ENCODE measurements at places on chromosomes 1 and 21. TPM values are rescaled to one million over a fixed set of nuclear protein-coding genes. Genes with fewer than 3 reads are reported as not detected.

Gene SPATA21
- not detected for total RNA-seq

Gene REN
- not detected for total RNA-seq

Gene OR2AK2
- not detected for total RNA-seq

Gene GNG12
- 184 TPM for total RNA-seq

Gene LMX1A
- not detected for total RNA-seq

Gene CEP350
- total RNA-seq = 58.6 TPM

Gene CRNN
- total RNA-seq = not detected

Gene YBX1
- total RNA-seq = 566 TPM

Gene RIMS3
- 0.86 TPM for total RNA-seq

Gene GBP2
- total RNA-seq = 24.2 TPM

Gene PALMD
- total RNA-seq = 2.6 TPM

Gene UBL4B
- total RNA-seq = not detected

Gene AMY1C
- not detected for total RNA-seq

Gene GJB3
- total RNA-seq = not detected

Gene AKNAD1
- 0.33 TPM for total RNA-seq

Gene AIRE
- 0.07 TPM for total RNA-seq

Gene CSMD2
- total RNA-seq = 14.4 TPM

Gene TRIM17
- 0.07 TPM for total RNA-seq

Gene GBP6
- not detected for total RNA-seq

Gene RPTN
- not detected for total RNA-seq

Gene CELA3A
- total RNA-seq = not detected

Gene PIGR
- not detected for total RNA-seq

Gene C1orf94
- not detected for total RNA-seq

Gene CCDC30
- total RNA-seq = 1.4 TPM

Gene FNDC5
- total RNA-seq = 1.4 TPM

Gene AHCYL1
- 83.2 TPM for total RNA-seq

Gene CD48
- total RNA-seq = not detected

All from smooth muscle cell of the pulmonary artery (primary cell).